ENCODE measurements at places on chromosomes 4 and X.

GRCh38 chr4:73434311-73434710 lies 1.7 kb upstream of the AFP start:
- DNase-seq, result no peak
- H3K27ac ChIP-seq, result no peak overlapping the region
- H3K4me1 ChIP-seq, result no peaks in the 10 kb centered on the region

DNA sequence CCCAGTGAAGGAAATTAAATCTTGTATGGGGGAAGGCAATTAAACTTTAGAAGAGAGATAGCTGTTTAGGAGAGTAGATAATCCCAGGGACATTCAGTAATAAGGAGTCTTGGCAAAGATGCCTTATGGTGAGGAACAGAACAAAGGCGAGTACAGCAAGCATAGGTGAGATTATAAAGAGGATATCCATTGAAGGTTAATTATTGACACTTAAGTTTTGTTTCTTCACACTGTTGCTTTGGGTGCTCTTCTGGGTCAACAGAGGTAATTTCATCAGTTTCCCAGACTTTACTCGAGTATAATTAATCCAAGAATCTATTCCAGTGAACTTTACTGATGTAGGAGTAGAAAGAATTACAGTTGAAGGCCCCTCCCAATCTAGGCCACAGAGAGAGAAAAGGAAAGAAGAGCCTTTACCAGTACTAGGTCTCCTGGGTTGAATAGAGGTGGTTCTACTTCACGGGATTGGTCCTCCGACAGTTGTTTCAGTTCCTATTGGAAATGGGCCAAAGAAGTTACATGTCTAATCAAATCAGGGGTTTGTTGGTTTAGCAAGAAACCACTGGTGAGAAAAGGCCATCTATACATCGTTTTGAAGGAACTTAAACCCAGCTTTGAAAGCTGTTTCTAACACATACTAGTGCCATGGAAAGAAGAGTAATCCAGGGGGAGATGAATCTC lies 27.2 kb downstream of the EPGN start:
- no peaks in the 10 kb centered on the region for H3K27me3 ChIP-seq
- H3K27ac ChIP-seq, result no peak overlapping the region
- H3K4me3 ChIP-seq, result no peak overlapping the region
- H3K36me3 ChIP-seq, result no peaks in the 10 kb centered on the region
- DNase-seq, result no peak

- no peaks in the 10 kb centered on the region for H3K36me3 ChIP-seq
- H3K27me3 ChIP-seq, result no peaks in the 10 kb centered on the region
- H3K4me1 ChIP-seq, result no peaks in the 10 kb centered on the region
- DNase-seq, result no peak
Measured at GRCh38 chr4:30833206-30833605, 113.0 kb downstream of the PCDH7 start.

DNA sequence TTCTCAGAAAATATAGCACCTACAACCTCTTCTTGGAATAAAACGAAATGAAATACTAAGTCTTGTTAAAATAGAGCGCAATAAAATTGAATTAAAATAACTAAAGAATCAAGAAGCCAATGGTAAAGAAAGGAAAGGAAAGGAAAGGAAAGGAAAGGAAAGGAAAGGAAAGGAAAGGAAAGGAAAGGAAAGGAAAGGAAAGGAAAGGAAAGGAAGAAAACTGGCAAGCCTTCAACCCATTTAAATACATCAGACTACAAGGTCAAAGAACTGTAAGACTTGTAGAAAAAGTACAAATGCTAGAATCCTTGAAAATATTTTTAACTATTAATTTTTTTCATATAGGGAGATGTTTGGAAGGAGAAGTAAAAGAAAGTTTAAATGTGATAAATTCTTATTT lies 372.1 kb downstream of the IQCM start:
- H3K27me3 ChIP-seq, result no peaks in the 10 kb centered on the region
- no peak for DNase-seq
- no peak overlapping the region for H3K4me3 ChIP-seq
- H3K36me3 ChIP-seq, result no peaks in the 10 kb centered on the region

DNA sequence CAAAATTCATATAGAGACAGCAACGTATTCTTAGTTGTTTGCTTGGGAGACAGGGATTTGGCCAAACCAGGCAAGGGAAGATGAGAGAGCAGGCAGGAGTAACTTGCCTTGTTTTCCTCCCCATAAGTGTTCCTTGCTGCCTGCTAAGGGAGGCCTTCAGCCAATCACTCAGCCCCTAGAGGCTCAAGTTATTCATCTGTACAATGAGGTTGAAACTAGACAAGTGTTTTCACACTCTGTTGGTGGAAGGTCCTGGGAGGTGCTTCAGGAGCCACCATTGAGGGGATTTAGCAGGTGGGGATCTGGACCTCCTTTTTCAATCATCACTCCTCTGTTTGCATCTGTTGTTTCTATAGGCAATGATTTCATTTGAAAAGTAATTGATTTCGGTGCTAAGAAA lies 23.6 kb upstream of the HMGB3 start:
- no peak for DNase-seq
- H3K27me3 ChIP-seq, result no peaks in the 10 kb centered on the region
- H3K36me3 ChIP-seq, result no peaks in the 10 kb centered on the region
- no peak overlapping the region for H3K27ac ChIP-seq

GRCh38 chrX:2226182-2226581 lies 274.6 kb downstream of the DHRSX start:
- no peaks in the 10 kb centered on the region for H3K27me3 ChIP-seq
- H3K36me3 ChIP-seq, result peaks cover 4% of the 10 kb centered on the region
- H3K4me3 ChIP-seq, result no peak overlapping the region
- no peaks in the 10 kb centered on the region for H3K4me1 ChIP-seq

GRCh38 chr4:78754872-78755271 lies 21.3 kb upstream of the BMP2K start:
- no peaks in the 10 kb centered on the region for H3K4me1 ChIP-seq
- no peak for DNase-seq
- no peak overlapping the region for H3K4me3 ChIP-seq

- H3K4me1 ChIP-seq, result no peaks in the 10 kb centered on the region
- no peak overlapping the region for H3K27ac ChIP-seq
- DNase-seq, result no peak
- H3K36me3 ChIP-seq, result no peaks in the 10 kb centered on the region
- no peak overlapping the region for H3K4me3 ChIP-seq
Measured at GRCh38 chr4:4204401-4204745, 22.4 kb downstream of the OTOP1 start.

- H3K27ac ChIP-seq, result no peak overlapping the region
- DNase-seq, result no peak
- no peaks in the 10 kb centered on the region for H3K36me3 ChIP-seq
- no peaks in the 10 kb centered on the region for H3K27me3 ChIP-seq
- H3K4me1 ChIP-seq, result no peaks in the 10 kb centered on the region
Measured at GRCh38 chr4:116374815-116375214, 710.6 kb downstream of the TRAM1L1 start.

GRCh38 chr4:7330031-7330596 lies 104.6 kb downstream of the PSAPL1 start:
- H3K27ac ChIP-seq, result no peak overlapping the region
- no peak for DNase-seq
- no peaks in the 10 kb centered on the region for H3K4me1 ChIP-seq
- H3K27me3 ChIP-seq, result no peaks in the 10 kb centered on the region
- no peak overlapping the region for H3K4me3 ChIP-seq

DNA sequence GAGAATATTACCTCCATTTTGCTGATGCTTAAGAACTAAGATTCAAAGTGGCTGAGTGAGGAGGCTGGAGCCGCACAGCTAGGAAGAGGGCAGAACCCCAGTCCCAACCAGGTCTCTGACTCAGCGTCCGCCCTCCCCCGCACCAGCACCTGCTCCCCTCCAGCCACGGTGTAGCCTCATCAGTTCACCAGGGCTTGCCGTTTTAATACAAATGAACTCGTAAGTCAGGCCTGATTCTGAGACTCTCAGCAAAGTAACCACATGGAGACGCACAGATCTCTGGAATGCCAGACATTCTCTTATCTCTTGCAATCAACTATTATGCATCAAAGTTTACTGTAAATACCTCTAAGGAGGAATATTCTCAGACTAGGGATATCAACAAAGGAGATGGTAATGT lies 52.4 kb downstream of the ENPP6 start:
- no peak overlapping the region for H3K27ac ChIP-seq
- H3K4me1 ChIP-seq, result peaks cover 4% of the 10 kb centered on the region
- no peak for DNase-seq
- no peaks in the 10 kb centered on the region for H3K36me3 ChIP-seq

- H3K36me3 ChIP-seq, result no peaks in the 10 kb centered on the region
- H3K27ac ChIP-seq, result no peak overlapping the region
- no peaks in the 10 kb centered on the region for H3K4me1 ChIP-seq
- H3K4me3 ChIP-seq, result no peak overlapping the region
- no peak for DNase-seq
Measured at GRCh38 chrX:13232484-13232883, 87.4 kb downstream of the ATXN3L start.

DNA sequence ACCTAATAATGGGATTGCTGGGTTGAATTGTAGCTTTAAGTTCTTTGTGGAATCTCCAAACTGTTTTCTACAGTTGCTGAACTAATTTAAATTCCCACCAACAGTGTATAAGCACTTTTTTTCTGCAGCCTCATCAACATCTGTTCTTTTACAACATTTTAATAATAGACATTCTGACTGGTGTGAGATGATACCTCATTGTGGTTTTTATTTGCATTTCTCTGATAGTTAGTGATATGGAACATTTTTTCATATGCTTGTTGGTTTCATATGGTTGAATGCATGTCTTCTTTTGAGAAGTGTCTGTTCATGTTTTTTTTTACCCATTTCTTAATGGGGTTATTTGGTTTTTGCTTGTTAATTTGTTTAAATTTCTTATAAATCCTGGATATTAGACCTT lies 1718.9 kb downstream of the C4orf33 start:
- no peak for DNase-seq
- no peak overlapping the region for H3K27ac ChIP-seq
- no peaks in the 10 kb centered on the region for H3K4me1 ChIP-seq

GRCh38 chrX:124986284-124986683 lies 333.4 kb upstream of the TEX13C start:
- DNase-seq, result no peak
- no peak overlapping the region for H3K4me3 ChIP-seq
- no peak overlapping the region for H3K27ac ChIP-seq
- H3K36me3 ChIP-seq, result no peaks in the 10 kb centered on the region
- H3K27me3 ChIP-seq, result no peaks in the 10 kb centered on the region

- H3K27me3 ChIP-seq, result no peaks in the 10 kb centered on the region
- H3K4me3 ChIP-seq, result no peak overlapping the region
- no peak overlapping the region for H3K27ac ChIP-seq
- no peaks in the 10 kb centered on the region for H3K36me3 ChIP-seq
- H3K4me1 ChIP-seq, result peaks cover 6% of the 10 kb centered on the region
Measured at GRCh38 chrX:53445977-53446376, 11.8 kb upstream of the HSD17B10 start.

- no peak for DNase-seq
- no peak overlapping the region for H3K4me3 ChIP-seq
- no peaks in the 10 kb centered on the region for H3K4me1 ChIP-seq
Measured at GRCh38 chr4:69196209-69196965, 18.2 kb downstream of the UGT2B11 start.

DNA sequence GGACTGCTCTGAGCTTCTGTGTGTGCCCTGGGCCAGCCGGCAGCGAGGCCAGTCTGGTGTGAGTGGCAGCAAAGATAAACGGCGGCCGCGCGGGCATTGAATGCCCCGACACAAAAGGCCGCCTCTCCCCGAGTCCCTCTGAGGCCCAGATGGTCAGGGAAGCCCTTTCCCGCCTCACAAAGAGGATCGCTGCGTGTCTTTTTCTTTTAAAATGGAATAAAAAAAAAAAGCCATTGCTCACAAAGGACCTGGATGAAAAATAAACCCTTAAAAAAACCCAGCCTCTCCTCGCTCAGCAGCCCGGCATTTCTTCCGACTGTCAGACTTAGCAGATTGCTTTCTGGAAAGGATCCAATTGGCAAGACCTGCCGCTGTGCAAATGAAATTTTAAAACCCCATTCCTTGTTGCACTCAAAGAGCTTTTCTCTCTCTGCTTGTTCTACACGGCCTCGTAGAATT lies 578.7 kb downstream of the BCOR start:
- H3K27me3 ChIP-seq, result no peaks in the 10 kb centered on the region
- no peaks in the 10 kb centered on the region for H3K4me1 ChIP-seq
- no peaks in the 10 kb centered on the region for H3K36me3 ChIP-seq
- no peak overlapping the region for H3K27ac ChIP-seq

GRCh38 chrX:152658302-152658701 lies 20.6 kb downstream of the GABRQ start:
- DNase-seq, result no peak
- no peaks in the 10 kb centered on the region for H3K27me3 ChIP-seq
- no peak overlapping the region for H3K27ac ChIP-seq
- H3K36me3 ChIP-seq, result no peaks in the 10 kb centered on the region
- H3K4me1 ChIP-seq, result no peaks in the 10 kb centered on the region

Data from effector memory CD4-positive, alpha-beta T cell (primary cell).